OCI-LY7 (cell line): ENCODE measurements at places on chromosomes 2 and 18. TPM values are rescaled to one million over a fixed set of nuclear protein-coding genes. Genes with fewer than 3 reads are reported as not detected.

- no peak for DNase-seq
Measured at GRCh38 chr2:29255004-29255403, 139.8 kb downstream of the CLIP4 start.

- DNase-seq: no peak
Measured at GRCh38 chr2:74584088-74584645, 29.6 kb downstream of the DOK1 start.

GRCh38 chr2:197378494-197379307, 56.1 kb downstream of the SF3B1 start:
- peak; percentile 74 for DNase-seq

DNA sequence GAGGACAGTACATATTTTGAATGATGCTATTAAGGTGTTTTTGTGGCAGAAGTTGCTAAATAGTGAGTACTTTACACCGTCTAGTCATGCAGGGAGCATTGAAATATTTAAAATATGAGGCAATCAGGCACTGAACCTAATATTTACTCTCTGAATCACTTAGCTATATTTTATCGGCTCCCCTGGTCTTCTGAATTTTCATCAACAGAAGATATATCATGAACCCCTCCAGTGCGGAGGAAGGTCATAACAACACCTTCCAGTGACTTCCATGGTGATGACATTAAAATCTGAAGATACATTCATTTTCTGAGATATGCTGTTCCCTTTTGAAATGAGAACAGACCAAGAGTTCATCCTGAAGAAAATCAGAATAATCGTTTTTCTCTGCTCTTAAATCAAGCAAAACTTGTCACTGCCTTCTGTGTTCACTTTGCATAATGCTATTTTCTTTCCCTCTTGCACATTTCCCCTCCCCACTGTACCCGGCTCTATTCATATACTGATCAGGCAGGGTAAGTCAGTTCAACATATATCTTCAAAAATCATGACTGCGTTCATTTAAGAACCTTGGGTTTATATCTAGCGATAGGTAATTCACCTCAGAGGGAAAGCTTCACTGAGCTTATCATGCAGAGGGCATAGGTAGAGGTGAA, 729.9 kb upstream of the GYPC start:
- DNase-seq: no peak

- no peak for DNase-seq
Measured at GRCh38 chr2:240451108-240451611, 15.7 kb downstream of the GPC1 start.

GRCh38 chr2:15059870-15060512, 427.5 kb downstream of the LRATD1 start:
- DNase-seq: no peak

- DNase-seq: no peak
Measured at GRCh38 chr2:205189301-205189700, 493.0 kb upstream of the NRP2 start.

- DNase-seq: no peak
Measured at GRCh38 chr2:138364554-138365162, 136.9 kb upstream of the SPOPL start.

DNA sequence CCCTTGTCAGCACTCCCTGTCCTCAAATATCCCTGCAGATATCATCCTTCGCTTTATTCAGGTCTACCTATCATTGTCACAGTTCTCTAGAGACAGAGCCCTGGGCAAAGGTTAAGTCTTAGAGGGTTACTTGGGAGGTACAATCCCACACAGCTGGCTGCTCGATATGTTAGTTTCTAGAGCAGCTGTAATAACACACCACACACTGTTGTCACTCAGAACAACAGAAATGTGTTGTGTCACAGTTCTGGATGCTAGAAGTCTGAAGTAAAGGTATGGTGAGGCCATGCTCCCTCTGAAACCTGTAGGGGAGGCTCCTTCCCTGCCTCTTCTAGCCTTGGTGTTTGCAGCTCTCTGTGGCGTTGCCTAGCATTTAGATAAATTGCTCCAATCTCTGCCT, 9.9 kb upstream of the RAPGEF4 start:
- no peak for DNase-seq

DNA sequence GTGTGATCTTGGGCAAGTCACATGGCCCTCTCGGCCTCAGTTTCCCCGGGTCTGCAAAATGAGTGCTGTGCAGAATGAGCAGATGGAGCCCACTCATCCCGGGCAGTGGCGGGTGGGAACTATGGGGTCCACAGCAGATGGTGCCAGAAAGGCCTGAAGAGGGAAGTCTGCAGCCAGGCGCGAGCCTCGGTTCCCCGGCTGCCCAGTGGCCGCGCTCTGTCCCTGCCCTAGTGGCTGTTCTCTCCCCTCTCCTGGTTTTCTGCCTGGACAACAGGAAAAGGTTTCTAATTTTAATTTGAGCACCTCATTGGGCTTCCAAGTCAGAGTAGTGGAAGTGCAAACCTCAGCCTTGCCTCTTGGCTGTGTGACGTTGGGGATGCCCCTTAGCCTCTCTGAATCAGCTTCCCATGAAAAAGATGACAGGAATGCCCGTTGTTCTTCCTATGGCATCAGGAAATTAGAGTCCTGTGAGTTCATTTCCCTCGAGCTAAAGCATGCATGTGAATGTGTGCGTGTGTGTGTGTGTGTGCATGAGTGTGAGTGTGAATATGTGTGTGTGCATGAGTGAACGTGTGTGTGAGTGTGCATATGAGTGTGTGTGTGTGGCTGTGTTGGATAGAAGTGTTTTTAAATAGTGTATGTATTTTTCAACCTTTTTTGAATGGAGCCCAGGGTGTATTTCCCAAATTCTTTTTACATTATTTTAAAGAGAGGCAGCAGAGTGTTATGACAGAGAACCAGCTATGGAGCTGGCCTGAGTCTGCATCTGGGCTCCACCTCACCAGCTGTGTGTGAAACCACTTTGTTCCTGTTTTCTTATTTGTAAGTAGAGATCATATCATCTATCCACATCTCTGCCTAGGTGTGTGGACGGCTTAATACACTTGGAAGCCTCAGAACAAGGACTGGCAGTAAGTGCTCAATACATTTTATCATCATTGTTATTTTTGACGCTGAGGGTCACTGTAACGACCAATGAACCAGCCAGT, 41.3 kb downstream of the RRM2 start:
- DNase-seq: no peak

DNA sequence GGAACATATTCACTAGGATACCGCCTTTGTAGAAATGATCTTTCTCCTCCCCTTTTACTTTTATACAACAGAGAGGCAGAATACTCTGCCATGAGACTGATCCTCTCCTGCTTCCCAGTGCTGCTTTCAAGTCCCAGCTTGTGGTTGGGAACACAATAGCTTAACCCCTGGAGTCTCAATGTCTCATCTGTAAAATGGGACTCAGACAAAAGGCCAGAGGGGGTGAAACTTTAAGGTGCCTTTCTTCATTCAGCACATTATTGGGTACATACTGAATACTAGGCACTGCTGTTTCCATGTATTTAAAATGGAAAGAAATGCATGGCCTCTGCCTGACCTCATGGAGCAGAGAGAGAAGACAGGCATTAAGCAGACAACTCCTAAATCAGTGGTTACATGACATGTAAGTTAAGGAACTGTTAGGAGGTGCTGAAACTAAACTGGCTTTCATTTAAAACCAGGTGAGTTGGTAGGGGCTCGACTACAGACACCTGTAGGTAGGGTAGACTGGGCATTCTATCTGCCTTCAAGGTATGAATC, 53.8 kb downstream of the MAP4K4 start:
- DNase-seq: no peak

- DNase-seq: no peak
Measured at GRCh38 chr18:70376914-70377258, 88.0 kb downstream of the SOCS6 start.

DNA sequence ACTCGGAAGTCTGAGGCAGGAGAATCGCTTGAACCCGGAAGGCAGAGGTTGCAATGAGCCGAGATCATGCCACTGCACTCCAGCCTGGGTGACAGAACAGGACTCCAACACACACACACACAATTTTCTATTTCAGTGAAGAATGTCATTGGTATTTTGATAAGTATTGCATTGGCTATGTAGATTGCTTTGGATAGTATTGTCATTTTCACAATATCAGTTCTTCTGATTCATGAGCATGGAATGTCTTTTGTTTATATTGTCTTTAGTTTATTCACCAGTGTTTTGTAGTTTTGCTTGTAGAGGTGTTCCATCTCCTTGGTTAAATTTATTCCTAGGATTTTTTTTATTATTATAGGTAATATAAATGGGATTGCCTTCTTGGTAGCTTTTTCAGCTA, 693.4 kb upstream of the SYT4 start:
- DNase-seq: no peak

GRCh38 chr2:238119756-238120462, 18.6 kb upstream of the KLHL30 start:
- DNase-seq: peak; percentile 47

DNA sequence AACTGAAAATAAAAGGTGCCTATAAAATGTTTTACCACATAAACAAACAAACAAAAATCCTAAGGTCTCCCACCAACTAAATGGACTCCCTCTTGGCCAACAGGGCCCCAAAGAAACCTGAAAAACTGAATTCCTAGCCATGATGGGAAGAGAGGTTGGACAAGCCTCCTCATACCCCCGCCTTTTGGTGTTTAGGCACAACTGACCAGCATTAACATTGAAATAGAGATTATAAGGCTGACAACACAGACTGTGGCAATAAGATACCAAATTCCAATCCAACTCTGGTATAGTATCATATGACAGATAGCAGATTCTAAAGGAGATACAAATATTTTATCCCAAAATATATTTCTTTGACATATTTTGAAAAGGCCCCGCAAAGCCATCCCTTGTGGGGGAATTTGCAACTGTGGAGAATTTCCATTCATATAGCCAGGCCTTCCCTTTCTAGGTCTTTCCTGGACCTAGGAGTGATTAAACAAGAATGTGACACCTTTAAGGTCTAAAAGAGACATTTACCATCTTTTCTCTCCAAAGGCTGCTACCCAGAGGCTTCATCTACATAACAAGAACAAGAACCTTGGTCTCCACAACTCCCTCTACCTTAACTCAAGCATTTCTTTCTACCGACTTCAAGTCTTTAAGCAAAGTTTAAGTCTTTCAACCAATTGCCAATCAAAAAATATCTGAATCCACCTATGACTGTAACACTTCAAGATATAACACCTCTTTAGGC, 80.0 kb downstream of the CHN1 start:
- no peak for DNase-seq

Gene CDH20
- total RNA-seq: not detected in 2 replicates

Gene FAP
- not detected in 2 replicates for total RNA-seq

Gene CIB4
- not detected in 2 replicates for total RNA-seq

Gene DLGAP1
- total RNA-seq: not detected in 2 replicates

Gene ACMSD
- total RNA-seq: not detected in 2 replicates

Gene ZSWIM2
- not detected in 2 replicates for total RNA-seq

Gene RAX
- total RNA-seq: not detected in 2 replicates

Gene DOK6
- total RNA-seq: not detected in 2 replicates

Gene CXCR1
- not detected in 2 replicates for total RNA-seq

Gene C1GALT1C1L
- total RNA-seq: not detected in 2 replicates
